GM06990 (cell line): ENCODE measurements at places on chromosomes 2 and 18.
A peak's percentile ranks its signal among the peaks of the same experiment; 100 is the strongest.

DNA sequence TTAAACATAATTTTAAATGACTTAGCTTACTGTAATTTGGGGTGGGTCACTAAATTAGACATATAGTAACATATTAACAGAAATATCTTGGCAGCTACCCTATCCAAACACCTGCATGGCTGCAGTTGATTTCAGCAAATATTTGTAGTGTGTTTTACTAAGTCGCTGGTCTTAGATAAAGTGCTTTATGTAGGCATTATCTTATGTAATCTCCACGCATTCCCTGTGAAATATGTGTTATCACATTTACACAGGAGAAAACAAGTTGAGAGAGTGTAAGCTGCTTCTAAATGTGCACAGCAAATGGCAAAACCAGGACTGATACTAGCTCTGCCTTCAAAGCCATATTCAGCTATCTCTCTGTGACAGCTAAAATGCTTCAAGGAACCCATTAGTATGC is 72.0 kb downstream of the NYAP2 start:
- no peak for DNase-seq

GRCh38 chr18:23542461-23542860 is 39.1 kb downstream of the RMC1 start:
- DNase-seq, result no peak

DNA sequence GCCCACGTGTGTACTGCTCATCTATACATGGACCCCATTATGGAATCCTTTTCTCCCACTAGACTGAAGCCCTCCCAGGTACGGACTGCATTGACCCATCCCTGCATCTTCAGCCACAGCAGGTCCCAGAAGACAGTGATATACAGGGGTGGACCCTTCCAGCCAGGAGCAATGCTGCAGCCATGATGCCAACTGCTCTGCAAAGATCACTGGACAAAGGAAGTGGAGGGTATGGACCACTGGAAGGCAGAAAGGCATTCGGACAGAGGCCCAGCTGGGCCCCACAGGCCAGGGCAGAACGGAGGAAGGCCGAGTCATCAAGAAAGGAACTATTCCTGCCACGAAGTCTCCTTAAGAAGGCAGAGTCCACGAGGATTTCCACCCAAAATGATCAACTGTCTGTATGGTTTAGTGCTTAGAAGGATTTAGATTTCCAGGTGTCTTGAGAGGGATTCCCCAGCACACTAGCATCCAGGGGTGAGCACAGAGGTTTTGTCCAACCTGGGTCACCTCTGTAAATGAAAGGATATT is 93.4 kb downstream of the TWIST2 start:
- DNase-seq, result no peak

DNA sequence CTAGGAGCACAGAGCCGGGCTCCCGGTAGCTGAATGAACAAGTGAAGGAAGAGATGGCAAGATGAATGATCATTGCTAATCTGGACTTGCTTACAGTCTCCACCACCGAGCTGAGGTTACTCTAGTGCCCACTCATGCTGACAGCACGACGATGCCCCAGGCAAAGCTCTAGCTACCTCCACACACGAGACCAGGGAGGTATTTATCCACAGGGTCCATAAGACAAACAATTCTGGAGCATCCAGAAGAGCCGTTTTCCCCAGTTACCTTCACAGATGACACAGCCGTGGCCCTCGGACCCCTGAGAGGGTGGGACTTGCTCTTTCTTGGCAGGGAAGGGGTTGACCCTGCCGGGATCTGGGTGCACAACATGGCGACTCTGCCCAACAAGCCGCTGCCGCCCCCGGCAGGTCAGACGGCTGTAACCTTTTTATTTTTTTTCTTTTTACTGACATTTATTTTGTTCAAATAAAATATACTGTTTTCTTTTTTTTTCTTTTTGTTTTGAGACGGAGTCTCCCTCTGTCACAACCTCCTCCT is 120.3 kb downstream of the PXDN start:
- no peak for DNase-seq

- no peak for DNase-seq
Measured at GRCh38 chr2:221034026-221034701, 537.9 kb downstream of the EPHA4 start.

GRCh38 chr2:217076657-217077232 is 216.9 kb upstream of the TNP1 start:
- DNase-seq, result no peak

GRCh38 chr2:133849341-133849740 is 281.1 kb upstream of the NCKAP5 start:
- no peak for DNase-seq

DNA sequence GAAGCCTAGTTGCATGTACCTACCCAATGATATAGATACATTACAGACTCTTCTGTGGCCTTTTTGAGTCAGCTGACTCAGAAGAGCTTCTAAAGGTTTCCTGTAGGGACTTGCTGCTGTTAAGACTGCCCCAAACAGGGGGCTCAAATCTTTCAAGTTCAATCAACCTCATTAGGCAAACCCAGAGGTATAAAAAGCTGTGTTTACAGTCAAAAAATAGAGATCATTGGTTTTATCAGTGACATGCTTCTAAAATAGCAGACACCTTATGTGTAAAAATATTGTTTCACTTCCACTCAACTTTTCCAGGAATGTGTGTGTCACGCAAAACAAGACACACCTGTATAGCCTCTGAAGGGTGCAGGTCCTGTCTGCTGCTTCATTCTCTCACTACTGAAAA is 624.3 kb upstream of the FANCL start:
- DNase-seq, result peak; percentile 42

- DNase-seq, result no peak
Measured at GRCh38 chr2:97992836-97993825, 2.6 kb downstream of the TMEM131 start.

DNA sequence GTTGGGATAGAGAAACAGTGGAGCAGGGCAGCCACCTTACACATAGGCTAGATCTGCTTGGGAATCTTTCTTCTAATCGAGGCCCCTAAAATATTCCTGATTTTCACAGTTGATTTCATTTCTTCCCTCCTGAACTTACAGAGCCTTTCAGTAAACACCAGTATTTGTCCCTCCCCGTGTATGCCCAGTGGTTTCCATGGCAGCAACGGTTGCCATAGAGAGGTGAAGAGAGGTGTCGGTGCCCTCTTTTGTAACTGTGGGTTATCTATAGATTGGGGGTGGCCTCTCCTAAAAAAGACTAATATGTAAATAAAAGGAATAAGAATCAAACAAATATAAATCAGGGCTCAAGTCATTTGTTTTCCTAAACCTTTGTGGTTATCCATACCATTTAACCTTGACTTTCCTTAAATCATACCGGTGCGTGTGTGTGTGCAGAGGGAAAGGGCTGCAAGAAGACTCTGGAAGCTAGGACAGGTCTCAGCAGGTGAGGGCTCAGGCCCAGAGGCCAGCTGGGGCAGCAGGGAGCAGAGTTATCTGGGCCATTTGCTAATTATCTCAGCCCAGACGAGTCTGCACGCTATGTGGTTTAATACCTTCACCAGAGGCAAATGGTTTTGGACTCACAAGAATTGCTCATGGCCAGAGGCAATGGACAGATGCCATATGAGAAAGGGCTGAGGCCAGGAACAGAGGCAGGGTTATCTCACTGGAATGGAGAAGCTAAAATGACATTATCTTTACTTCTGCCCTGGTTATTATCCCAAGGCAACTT is 35.5 kb downstream of the LIPG start:
- DNase-seq, result no peak

GRCh38 chr2:62733546-62733945 is 28.0 kb downstream of the EHBP1 start:
- no peak for DNase-seq

- DNase-seq, result peak; percentile 22
Measured at GRCh38 chr2:8676191-8676920, 5.5 kb upstream of the ID2 start.

- DNase-seq, result no peak
Measured at GRCh38 chr2:37877457-37878315, 47.4 kb upstream of the RMDN2 start.

GRCh38 chr2:234099266-234099665 is 48.8 kb downstream of the SPP2 start:
- DNase-seq, result no peak

DNA sequence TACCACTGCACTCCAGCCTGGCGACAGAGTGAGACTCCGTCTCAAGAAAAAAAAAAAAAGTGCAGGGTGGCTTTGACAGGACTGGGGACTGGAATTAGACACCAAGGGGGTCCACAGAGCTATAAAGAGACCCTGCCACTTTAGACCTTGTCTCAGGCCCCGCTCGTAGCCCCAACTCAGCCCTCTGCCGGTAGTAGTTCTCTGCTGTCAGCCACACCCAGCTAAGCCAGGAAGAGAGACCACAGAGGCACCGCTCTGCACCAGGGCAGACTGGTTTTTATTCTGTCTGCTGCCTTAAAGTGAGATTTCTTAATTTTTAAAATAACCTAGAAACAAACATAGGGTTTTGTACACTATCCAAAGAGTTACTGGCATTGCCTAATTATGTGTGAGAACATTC is 66.0 kb downstream of the STEAP3 start:
- no peak for DNase-seq

GRCh38 chr2:19360266-19360965 is 2.0 kb upstream of the OSR1 start:
- no peak for DNase-seq

DNA sequence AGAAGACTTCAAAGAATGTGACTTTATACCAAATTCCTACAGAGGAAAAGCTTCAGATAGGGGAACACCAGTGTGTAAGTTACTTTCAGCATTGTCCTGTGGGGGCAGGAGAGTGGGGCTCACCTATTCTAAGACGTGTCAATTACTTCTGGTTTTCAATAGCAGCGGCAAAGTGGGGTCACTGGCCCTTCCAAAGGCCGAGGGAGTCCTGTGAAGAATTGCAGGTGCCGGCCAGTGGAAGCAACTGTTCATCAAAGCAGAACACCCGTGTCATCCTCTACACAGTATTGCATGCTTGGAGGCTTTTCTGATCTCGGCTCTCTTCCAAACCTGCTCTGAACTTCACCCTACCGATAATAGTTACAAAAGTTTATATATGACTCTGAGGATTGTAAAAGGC is 1176.5 kb upstream of the TMEFF2 start:
- no peak for DNase-seq

- no peak for DNase-seq
Measured at GRCh38 chr18:395456-396250, 104.8 kb downstream of the COLEC12 start.

DNA sequence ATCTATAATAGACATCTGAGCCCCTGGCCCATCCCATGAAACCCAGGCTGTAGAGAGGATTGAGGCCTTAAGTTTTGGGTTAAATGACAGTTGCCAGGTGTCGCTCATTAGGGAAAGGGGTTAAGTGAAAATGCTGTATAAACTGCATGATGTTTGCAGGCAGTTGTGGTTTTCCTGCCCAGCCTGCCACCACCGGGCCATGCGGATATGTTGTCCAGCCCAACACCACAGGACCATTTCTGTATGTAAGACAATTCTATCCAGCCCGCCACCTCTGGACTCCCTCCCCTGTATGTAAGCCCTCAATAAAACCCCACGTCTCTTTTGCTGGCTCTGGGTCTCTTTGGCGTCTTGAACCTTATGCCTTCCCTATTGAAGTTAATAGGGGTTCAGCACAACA is 110.7 kb downstream of the XRCC5 start:
- no peak for DNase-seq

GRCh38 chr2:100142393-100142792 is at the start of gene AFF3:
AFF3 (minus strand) TSS chr2:100142590; CDS start chr2:100104454, 38,136 bp downstream.
- peak; percentile 72 for DNase-seq

GRCh38 chr2:127563458-127564428 is 28.3 kb downstream of the MYO7B start:
- peak; percentile 82 for DNase-seq

DNA sequence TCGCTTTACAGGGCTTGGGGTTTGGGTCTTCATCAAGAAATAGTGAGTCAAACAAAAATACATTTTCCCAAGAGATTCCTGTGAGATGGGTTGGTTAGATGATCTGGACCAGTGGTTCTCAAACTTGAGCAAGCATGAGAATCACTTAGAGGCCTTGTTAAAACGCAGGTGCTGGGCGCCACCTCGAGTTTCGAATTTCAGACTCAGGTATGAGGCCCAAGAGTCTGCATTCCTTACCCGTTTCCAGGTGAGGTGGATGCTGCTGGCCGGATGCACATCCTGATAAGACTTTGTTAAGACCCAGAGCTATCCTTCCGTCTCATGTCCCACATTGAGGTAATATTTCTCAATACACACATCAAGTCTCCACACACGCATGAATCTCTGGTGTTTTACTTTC is 707.8 kb upstream of the SALL3 start:
- no peak for DNase-seq

GRCh38 chr18:58975781-58976180 is 111.1 kb downstream of the ZNF532 start:
- DNase-seq, result no peak

GRCh38 chr2:95049961-95050360 is 24.5 kb downstream of the MAL start:
- DNase-seq, result no peak

GRCh38 chr18:28088477-28088876 is 88.5 kb downstream of the CDH2 start:
- no peak for DNase-seq

DNA sequence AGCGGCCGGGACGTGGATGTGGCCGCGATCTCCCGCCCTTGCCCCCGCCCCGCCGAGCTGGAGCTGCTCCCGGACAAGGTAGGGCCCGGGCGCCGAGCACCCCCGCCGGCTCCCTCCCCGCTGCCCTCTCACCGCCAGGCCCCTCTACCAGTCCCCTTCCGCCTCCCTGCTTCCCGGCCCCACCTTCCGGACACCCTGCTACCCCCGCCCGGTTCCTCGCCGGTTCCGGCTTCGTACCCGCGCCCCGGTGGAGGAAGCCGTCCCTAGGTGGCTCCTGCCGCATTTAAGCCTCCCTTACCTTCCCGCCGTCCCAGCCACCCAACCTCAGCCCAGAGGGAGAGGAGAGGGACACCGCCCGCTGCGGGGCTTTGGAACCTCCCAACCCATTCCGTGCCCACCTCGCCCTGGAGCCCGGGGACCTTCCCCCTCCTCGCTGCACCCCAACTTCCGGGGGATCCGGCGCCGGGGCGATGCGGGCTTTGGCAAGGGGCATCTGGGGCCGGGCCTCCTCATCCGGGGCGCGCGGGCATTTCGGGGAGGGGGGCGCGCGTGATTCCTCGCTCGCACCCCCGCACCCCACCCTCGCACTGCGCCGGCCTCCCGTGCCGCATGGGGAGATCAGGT is 475 bp downstream of the B3GNT2 start:
- no peak for DNase-seq

DNA sequence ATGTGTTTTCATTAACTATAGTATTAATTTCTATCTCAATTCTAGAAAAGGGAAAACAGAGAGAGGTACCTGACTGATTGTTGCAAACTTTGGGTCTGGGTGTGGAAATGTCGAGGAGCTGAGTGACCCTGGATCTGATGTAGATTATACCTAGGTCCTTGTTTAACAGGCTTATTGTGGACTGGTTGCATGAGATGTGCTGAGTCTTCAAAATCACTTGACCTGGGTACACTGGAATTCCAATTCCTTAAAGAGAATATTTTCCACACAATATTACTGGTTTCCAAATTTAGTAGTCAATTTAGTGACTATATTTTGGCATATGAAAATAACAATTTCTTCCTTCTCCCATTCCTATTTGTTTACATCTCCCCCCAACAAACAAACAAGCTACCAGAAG is 13.6 kb downstream of the DUSP11 start:
- no peak for DNase-seq

GRCh38 chr2:120596191-120596811 is 139.4 kb upstream of the GLI2 start:
- DNase-seq, result no peak
